Stimulated activated CD4-positive, alpha-beta T cell treated with anti-CD3 and anti-CD28 coated beads, Interleukin-4, amount 100 ng/mL, for 1 hour (primary cell): ENCODE measurements at places on chromosomes 7 and 10.

- DNase-seq: no peak
Measured at GRCh38 chr10:97683556-97684367, 3.3 kb downstream of the AVPI1 start.

DNA sequence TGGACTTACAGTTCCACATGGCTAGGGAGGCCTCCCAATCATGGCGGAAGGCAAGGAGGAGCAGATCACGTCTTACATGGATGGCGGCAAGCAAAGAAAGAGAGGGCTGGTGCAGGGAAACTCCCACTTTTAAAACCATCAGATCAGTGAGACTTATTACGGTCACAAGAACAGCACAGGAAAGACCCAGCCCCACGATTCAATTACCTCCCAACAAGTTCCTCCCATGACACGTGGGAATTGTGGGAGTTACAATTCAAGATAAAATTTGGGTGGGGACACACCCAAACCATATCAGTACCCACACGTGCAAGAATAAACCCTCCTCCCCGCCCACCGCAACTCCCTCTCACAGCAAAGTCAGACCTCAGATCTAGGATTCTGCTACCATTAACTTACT is 4.5 kb upstream of the AIFM2 start:
- no peak for DNase-seq

GRCh38 chr7:143238289-143238980 is 16.6 kb downstream of the TAS2R40 start:
- DNase-seq: no peak

DNA sequence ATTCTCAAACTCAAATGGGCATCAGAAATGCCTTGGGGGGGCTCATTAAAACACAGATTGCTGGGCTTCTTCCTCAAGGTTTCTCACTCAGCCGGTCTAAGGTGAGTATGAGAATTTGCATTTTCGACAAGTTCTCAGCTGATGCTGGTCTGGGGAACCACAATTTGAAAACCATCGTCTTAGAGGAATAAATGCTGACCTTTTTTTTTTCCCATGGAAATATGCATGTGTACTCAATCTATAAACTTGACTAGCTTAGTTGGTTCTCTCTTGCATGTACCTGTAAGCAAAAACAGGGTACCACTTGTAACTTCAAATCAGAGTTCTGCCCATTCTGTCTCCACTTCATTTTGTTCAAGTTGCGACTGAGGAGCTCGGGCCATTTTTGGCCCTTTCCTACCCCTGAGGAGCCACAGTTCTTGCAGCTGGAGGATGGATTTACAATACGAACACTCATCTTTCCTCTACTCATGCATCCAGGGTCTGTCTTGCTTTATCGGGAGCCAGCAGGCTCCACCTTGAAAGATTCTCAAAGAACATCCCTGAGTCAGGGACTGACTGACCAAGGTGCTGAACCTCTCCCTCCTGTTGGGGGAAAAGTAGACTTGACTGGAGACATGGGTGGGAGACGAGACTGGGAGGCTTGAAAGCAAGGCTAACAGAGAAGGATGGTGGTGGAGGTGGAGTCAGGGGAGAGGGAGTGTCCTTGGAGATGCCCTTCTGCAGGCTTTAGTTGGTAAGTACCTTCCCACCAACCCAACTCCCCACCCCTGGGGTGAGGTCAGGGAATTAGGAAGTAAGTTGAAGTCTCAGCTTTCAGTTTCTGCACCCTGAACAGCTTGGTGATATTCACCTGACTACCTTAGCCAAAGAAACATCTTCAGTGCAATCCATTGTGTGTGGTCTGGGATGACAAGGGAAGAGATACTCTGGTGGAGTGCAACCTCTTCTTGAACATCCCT is 3.7 kb upstream of the MAPK8 start:
- no peak for DNase-seq

- no peak for DNase-seq
Measured at GRCh38 chr10:50604809-50605208, 18.9 kb downstream of the SGMS1 start.
